ENCODE measurements at places on chromosomes 5 and 9.

DNA sequence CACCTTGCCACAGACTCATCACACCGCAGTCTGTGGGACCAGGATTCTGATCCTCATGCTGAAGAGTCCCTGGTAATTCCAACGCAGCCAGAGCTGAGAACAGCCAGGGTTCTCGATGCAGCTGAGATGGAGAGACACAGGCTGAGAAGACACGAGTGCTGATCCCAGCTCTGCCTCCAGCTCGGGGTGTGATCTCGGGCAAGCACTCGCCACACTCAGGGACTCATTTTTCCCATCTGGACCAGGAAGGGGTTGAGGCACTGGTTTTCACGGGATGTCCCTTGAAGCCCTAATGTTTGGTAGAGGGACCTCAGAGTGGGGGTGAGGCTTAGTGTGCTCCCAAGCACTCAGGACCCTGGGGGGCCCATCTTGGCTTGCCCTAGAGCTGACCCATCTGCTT, 200.4 kb downstream of the CDK5RAP2 start:
- no peak for DNase-seq

GRCh38 chr9:36840898-36841536, 193.1 kb downstream of the PAX5 start:
- DNase-seq = no peak

DNA sequence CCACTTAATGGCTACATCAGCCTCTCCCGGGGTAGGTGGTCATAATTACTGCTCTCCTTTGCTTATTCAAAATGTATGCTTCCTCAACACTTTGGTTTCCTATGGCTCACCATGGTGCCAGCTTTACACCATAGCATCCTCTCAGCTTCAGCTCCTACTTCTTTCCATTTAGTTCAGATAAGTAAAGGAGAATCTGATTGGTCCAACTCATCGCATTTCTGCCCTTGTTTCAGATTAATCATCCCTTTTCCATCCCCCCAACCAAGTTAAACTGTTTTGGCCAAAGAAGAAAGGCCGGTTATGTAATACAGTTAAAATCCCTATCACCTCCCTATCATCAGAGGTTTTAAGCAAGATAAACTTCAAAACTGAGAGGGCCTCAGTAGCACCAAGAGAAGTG, 130.5 kb downstream of the CETN3 start:
- no peak for DNase-seq

- no peak for DNase-seq
Observed at GRCh38 chr9:137056739-137057415, 3.0 kb upstream of the ENTPD2 start.

- no peak for DNase-seq
Observed at GRCh38 chr5:170330568-170331054, 33.0 kb upstream of the LCP2 start.

DNA sequence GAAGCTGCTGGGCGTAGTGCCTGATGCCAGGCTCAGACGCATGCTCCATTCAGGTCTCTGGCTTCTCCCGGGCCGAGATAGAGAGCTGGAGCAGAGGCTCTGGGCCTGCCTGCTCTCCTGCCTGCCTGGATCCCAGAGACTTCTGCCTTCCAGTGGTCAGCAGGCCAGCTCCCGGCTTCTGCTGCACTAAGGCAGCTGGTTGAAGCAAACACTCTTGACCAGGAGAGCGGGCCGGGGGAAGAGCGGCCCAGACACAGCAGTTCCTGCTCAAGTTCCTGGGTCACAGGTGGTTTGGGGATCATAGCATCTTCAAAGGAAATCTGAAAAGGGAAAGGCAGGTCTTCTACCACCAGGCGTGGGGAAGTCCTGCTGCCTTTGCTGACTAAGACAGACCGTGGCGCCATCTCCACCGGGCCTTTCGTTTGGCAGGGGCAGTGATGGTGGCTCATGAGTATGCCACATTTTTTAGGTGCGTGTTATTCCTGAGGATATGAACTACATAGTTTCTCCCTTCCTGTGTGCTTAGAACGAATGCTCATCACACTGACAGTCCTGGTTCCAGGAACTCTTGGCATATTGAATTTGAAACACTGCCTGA, 31.1 kb downstream of the AK8 start:
- no peak for DNase-seq

GRCh38 chr9:93654351-93654961, 78.1 kb downstream of the PHF2 start:
- DNase-seq = no peak

- no peak for DNase-seq
Observed at GRCh38 chr5:11377896-11378295, 526.4 kb downstream of the CTNND2 start.

GRCh38 chr5:82855893-82856550, 221.2 kb downstream of the TMEM167A start:
- no peak for DNase-seq

DNA sequence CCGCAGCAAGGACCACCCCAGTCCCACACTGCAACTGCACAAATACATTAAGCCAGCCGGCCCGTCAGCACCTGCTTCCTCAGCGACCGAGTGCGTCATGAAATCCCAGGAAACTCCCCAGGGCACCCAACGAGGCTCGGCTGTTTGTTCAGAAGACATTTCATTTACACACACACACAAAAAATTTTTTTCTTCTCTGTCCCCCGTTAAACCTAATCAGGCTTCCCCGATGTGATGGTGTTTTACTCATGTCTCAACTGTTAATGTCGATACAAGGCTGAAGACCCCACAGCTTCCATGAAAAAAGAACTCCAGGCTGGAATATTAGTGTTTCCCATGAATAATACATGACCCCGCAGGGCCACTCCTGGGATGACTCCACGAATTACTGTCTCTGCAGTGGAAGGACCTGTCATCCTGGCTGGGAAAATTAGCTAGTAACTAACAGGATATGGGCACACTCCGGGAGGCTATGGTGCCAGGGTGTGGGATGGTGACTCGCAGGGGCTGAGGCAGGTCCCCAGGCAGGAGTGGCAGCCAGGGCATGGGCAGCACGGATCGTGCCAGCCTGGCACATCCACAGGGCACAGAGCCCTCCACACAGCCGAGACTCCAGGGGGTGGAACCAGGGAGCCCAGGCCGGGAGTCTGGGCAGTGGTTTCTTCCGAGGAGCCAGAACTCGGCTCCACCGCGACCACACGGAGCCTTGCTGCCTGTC, 102.4 kb downstream of the VAV2 start:
- DNase-seq = no peak

DNA sequence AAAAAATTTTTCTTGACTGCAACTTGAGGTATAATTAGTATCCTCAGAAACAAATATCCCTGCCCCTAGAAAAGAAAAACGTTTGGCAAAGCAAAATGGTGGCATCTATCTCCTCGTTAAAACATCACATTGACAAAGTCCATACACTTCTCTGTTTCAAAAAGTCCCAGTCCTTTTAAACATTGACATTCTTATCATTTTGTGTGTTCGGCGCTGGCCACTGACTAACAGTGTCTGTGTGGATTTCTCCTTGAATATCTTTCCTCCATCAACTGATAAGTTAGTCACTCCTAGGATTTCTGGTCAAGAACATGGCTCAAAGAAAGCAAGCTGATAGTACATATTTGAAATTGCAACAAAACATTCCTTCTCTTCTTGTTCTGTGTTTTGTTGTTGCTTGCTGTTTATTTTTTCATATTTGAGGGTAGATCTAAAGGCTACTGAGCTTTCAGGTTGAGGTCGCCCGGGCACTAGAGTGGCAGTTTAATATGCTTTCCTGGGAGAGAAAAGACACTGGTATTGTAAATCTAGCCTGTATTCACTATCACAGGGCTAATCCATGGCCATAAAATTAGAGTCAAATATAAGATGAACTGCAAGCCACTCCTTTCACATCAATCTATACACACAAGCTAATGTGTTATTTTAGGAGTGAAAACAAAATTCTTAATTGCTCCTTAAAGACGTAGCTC, 8.5 kb upstream of the PPIC start:
- no peak for DNase-seq

GRCh38 chr5:144333336-144333920, 162.8 kb downstream of the KCTD16 start:
- peak; percentile 47 for DNase-seq

- DNase-seq = no peak
Observed at GRCh38 chr9:17969232-17969631, 390.4 kb downstream of the SH3GL2 start.

DNA sequence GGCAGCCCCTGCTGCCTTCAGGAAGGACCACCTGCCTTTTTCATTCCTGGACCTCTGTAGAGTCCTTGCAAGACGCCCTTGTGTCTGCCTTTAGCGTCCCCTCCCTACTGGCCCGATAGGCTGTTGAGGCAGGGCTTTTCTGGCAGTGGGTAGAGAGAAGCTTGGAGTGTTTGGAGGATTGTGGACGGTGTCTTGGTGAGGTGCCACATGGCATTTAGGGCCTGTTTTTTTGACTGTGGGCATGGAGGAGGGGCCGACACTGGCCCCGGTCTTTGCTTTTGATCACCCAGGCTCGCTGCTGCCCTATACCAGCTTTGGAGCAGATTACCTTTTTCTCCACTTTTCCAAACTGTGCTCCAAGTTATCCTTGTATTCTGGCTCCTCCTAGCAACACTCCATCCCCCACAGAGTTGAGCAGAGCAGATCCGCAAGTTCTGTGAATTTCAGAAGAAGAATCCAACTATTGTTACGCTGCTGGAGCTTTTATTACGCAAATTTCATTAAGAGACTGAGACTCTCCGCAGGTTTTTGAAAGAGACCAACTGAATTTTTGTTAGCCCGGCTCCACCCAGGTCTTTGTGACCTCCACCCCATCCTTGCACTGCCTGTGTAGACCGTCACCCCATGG, 34.8 kb upstream of the PRDM12 start:
- DNase-seq = peak; percentile 15

- no peak for DNase-seq
Observed at GRCh38 chr5:75016896-75017295, 35.5 kb downstream of the GCNT4 start.

DNA sequence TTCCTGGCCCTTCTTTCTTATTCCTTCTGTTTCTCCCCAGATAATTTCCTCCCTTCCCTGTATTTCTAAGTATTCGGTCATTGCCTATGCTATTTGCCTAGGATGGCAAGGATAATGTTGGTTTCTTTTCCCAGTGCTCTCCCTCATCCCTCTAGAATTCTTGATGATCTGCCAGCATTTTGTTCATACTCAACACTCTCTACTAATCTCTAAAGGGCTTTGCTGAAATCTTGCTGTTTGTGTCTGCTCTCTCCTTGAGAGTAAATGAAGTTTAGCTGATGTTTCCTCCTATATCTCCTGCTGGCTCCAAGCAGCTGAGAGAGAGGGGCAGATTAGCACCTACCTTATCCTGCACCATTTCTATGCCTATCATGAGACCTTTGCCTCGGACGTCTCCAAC, 38.1 kb downstream of the AGXT2 start:
- no peak for DNase-seq

DNA sequence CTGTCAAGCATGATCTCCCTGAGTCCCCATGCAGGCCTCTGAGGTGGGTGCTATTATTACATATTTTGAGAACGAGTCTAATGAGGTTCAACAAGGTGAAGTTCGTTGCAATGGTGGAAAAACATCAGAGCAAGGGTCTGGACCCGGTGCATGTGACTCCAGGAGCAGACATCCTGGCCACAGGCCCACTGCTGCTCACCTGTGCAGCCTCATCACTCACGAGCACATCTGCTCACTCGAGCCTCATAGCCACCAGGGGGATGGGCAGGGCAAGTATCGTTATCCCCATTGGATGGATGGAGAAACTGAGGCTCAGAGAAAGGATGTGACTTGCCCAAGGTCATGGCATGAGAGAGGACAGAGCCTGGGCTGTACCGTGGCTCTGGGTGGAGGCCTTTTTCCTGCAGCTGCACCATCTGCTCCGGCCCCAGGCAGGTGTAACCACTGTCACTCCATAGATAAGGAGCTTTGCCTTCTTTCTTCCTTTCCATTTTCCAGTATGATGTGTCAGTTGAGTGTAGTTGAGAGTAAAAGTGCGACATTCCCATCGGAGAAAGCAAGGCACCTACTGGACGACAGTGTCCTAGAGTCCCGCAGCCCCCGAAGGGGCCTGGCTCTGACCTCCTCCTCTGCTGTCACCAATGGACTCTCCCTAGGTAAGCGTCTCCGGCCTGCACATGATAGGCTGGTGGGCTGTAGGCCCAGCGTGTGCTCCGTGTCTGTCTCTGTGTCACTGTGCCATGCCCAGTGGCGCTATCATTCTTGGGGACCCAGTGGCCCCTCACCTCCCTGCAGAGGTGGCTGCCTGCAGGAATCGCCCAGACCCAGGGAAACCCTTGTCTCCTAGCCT, 68.4 kb upstream of the GARNL3 start:
- DNase-seq = no peak

GRCh38 chr5:65823204-65823603, 101.2 kb downstream of the NLN start:
- no peak for DNase-seq

DNA sequence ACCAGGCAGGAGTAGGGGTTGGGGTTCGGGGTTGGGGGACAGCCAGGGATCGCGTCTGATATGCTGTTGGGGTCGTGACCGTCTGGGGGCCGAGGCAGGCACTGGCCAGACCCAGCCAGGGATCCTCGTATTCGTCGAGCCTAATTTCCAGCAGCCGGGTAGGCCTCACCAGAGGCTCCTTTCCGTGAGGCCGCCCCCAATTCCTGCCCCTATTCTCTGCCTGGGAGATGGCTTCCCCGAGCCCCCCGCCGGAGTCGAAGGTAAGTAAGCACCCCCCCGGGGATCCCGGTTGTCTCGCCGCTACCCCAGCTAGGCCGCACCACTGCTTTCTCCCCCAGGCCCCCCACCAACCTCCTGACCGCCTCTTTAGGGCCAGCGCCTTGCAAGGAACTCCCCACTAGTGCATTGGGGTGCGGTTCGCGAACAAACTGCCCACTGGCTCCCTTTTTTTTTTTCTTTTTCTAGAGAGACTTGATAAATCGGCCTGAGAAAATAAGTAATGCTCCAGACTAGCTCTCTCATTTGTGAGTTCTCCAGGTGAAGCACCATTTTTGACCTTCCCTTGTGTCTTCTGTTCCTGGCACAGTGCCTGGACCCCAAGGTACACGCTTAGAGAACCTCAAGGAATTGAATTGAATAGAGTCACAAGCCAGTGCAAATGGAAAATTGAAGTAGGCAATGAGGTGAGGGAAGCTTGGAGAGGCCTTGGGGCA, 435 bp downstream of the ZNF189 start:
- DNase-seq = peak; percentile 56

- no peak for DNase-seq
Observed at GRCh38 chr9:8457816-8458215, 658.2 kb upstream of the DMAC1 start.

DNA sequence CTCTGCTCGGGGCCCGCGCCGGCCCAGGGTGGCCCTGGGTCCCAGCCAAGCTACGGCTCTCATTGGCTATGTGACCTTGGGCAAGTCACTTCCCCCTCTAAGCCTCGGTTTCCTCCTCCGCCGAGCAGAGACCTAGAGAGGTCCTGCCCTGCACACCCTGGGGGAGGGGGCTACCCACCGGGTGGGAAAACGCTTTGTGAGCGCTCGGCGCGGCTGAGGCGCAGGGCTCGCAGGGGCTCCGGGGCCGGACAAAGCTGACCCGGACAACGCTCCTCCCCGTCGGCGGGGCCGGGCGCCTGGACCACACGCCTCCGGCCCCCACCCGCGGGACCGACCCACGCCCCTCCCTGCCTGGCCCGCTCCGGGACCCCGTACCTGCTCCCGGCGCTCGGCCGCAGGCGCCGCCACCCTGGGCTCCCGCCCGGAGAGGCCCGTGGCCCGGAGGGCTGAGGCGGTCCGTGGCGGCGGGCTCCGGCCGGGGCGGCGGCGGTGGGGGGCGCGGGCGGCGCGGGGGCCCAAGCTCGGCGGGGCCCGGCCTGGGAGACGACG, 85.7 kb upstream of the MELK start:
- no peak for DNase-seq
